Astrocyte (in vitro differentiated cells and primary cell): ENCODE measurements at places on chromosomes 12 and 14. TPM values are rescaled to one million over a fixed set of nuclear protein-coding genes. Genes with fewer than 3 reads are reported as not detected.

The PLXNC1 gene
- total RNA-seq: 5.8 and 6.9 TPM in 2 replicates

The P3H3 gene
- 101 and 123 TPM in 2 replicates for total RNA-seq

The MMP19 gene
- total RNA-seq: 3.6 and 4.7 TPM in 2 replicates

The GPR135 gene
- total RNA-seq: 6.2 and 6.7 TPM in 2 replicates

The CDC42BPB gene
- 116 and 119 TPM in 2 replicates for total RNA-seq

The PGF gene
- 2.5 and 3.5 TPM in 2 replicates for total RNA-seq

DNA sequence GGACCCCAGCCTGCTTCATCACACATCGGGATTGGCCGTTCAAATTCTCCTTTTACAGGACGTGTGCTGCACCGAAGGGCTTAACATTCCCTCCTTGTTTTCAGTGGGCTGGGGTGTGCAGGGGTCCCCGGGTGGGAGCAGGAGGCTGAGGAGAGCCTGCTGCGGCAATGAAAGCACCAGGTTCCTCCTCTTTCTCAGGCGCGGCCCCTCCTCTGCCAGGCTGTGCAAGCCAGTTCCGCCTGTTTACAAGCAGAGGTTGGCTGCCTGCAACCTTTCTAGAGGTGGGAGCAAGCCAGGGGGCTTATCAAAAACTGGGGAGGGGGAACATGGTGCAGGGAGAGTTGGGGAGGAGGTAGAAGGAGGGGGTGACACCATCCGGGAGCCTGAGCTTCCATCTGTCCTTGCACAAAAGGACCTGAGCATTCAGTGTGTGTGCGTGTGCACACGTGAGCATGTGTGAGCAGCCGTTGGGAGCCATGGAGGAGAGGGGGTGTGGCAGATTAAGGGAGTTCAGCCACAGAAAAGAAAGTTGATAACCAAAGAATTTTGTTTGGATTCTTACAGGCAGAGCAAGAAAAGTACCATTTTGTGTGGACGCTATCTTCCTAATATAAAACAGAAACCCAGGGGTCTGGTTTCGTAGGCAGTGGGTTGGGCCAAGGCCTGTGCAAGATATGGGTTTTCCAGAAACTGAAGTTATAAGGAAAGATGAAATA lies 108.8 kb upstream of the RFLNA start:
- H3K4me1 ChIP-seq: peaks cover 10% of the 10 kb centered on the region
- H3K27ac ChIP-seq: no peak overlapping the region
- no peak for DNase-seq
- H3K36me3 ChIP-seq: no peaks in the 10 kb centered on the region
- H3K27me3 ChIP-seq: no peaks in the 10 kb centered on the region

DNA sequence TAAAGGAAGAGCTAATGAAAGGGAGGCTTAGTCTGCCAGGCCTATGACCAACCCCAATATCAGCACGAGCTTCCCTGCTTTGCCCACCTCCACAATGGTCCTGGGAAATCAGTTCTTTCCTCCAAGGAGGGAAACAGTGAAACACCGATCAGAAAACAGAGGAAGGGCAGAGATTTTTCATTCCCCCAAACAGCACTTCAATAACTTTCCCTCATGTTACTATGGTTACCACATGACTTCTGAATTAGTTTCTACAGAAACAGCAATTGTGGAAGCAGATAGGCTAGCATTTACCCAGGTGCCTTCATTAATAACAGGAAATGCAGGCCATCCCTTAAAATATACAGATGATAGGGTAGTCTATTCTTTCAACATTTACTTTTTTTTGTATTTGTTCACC lies 35.9 kb downstream of the TRIM9 start:
- no peak for DNase-seq
- H3K36me3 ChIP-seq: no peaks in the 10 kb centered on the region
- H3K27ac ChIP-seq: no peak overlapping the region
- peaks cover 2% of the 10 kb centered on the region for H3K27me3 ChIP-seq
- H3K4me3 ChIP-seq: no peak overlapping the region

- no peaks in the 10 kb centered on the region for H3K27me3 ChIP-seq
- H3K27ac ChIP-seq: no peak overlapping the region
- H3K36me3 ChIP-seq: no peaks in the 10 kb centered on the region
Measured at GRCh38 chr12:83092606-83093005, 405.9 kb downstream of the TMTC2 start.

- peaks cover 46% of the 10 kb centered on the region for H3K4me1 ChIP-seq
- H3K36me3 ChIP-seq: no peaks in the 10 kb centered on the region
- H3K27me3 ChIP-seq: no peaks in the 10 kb centered on the region
- DNase-seq: peak; percentile 71
- H3K27ac ChIP-seq: peak overlapping the region; percentile 73
- peak overlapping the region; percentile 22 for H3K4me3 ChIP-seq
Measured at GRCh38 chr12:69501154-69501895, 31.1 kb downstream of the FRS2 start.

DNA sequence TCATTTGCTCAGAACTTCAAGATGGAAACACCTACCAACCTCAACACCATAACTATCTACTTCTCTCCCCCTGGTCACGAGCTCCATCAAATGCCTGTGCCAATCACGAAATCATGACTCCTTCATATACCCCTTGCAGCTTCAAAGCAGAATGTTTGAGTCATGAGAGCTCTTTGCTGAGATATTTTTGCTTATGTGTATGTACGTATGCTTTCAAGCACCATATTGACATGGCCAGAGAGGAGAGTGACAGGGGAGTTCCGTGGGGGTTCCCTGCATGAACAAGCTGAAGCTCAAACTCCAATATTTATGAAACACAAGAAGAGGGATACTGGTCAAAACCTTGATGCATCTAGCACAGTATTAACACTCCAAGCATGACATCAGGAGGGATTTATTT lies 374.4 kb downstream of the DPF3 start:
- no peak overlapping the region for H3K27ac ChIP-seq
- no peaks in the 10 kb centered on the region for H3K27me3 ChIP-seq
- H3K4me3 ChIP-seq: no peak overlapping the region
- H3K4me1 ChIP-seq: peaks cover 20% of the 10 kb centered on the region
- no peaks in the 10 kb centered on the region for H3K36me3 ChIP-seq

- no peak overlapping the region for H3K4me3 ChIP-seq
- DNase-seq: peak; percentile 9
- H3K36me3 ChIP-seq: no peaks in the 10 kb centered on the region
- H3K27ac ChIP-seq: no peak overlapping the region
- no peaks in the 10 kb centered on the region for H3K27me3 ChIP-seq
- H3K4me1 ChIP-seq: peaks cover 21% of the 10 kb centered on the region
Measured at GRCh38 chr14:33790996-33791395, 159.9 kb downstream of the EGLN3 start.

DNA sequence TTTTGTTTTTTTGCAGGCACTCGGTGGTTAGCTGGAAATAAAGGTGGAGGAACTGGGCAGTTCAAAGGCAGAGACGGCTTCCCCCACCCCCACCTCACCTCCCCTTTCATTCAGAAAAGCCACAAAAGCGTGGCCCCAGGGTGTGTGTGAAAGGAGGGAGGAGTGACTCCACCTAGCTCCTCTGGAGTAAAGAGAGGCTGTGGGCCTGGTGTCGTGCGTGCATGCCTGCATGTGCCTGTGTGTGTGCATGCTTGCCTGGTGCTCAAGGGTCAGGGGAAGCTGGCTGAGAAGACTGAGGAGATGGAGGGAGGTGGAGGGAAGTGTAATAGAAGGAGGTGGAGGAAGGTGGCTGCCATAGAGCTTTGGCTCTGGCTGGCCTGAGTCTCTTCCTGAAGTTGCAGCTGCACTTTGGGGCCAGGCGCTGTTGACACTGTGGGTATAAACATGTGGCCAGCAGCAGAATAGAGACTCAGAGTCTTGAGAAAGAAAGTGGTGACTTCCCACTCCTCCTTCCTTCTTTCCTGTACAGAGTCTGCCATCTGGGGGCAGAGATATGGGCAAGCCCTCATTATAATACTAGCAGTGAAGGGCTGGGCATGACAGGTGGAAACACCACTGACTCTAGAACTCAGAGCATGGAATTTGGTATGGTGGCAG lies 36.9 kb upstream of the SINHCAF start:
- no peak overlapping the region for H3K27ac ChIP-seq
- peaks cover 2% of the 10 kb centered on the region for H3K27me3 ChIP-seq
- H3K4me3 ChIP-seq: no peak overlapping the region
- H3K4me1 ChIP-seq: peaks cover 3% of the 10 kb centered on the region

DNA sequence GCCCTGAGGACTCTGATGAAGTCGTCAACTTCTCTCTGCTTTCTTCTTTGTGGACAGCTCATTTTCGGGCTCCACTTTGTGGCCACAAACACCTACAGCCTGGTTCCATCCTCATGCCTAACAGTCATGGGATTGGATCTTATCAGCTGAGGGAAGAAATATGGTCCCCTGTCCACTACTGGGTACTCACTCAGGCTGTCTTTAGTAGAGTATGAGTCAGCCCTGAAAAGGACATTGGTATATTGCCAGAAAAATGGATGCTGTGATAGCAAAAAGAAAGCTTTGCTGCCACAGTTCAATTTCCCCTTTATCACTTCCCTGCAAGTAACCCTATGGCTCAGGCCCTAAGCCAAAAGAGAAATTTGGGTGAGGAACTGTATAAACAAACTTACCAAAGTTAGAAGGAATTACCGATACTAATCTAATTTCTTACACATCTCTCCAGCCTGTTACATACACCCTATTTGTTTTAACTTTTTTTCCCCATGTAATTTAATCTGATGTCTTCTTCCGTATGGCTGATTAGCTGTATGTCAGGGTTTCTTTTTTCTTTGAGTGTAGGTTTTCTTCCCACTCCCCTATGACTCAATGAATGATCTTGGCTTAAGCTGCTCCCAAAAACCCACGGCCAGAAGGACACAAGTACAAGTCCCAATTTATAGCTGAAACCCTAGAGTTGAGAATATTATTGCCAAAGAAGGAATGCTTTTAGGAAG lies 29.1 kb downstream of the MTHFD1 start:
- peaks cover 22% of the 10 kb centered on the region for H3K4me1 ChIP-seq
- no peak overlapping the region for H3K27ac ChIP-seq
- H3K36me3 ChIP-seq: peaks cover 17% of the 10 kb centered on the region
- peak; percentile 66 for DNase-seq
- no peak overlapping the region for H3K4me3 ChIP-seq

GRCh38 chr12:20507056-20507455 lies 138.7 kb downstream of the PDE3A start:
- H3K27me3 ChIP-seq: no peaks in the 10 kb centered on the region
- DNase-seq: no peak
- H3K4me3 ChIP-seq: no peak overlapping the region
- peaks cover 3% of the 10 kb centered on the region for H3K4me1 ChIP-seq
- no peaks in the 10 kb centered on the region for H3K36me3 ChIP-seq
- H3K27ac ChIP-seq: no peak overlapping the region

DNA sequence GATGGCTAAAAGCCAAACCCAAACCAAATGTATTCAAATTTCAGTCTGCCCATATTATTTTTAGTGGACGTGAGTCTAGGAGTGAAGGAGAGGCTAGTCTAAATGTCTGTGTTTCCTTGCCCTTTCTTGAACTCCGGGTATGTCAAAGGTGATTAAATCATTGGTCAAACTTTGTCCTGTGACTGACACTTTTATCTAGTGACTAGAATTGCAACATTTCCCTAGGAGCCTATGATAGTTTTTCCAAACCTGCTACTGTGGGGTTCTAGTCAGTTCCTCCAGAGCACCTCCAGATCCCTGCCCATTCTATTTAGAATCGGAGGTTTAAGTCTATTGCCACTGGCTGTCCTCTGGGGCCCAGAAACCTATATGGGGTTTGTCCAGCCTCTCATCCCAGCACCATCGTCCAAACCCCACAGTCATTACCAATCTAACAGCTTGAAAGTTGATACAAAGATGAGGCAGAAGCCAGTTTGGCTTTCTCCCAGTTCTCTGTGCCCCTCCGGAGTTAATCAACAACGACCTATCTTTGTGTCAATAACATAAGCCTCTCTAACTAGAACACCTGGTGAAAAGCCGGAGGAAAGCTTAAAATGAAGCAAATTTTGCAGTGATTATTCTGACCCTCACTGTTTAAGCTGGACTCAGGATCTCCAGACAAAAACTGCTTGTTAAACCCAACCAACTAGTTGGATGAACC lies 306.7 kb downstream of the ZFP36L1 start:
- H3K27me3 ChIP-seq: no peaks in the 10 kb centered on the region
- H3K4me1 ChIP-seq: peaks cover 9% of the 10 kb centered on the region
- DNase-seq: no peak
- H3K36me3 ChIP-seq: no peaks in the 10 kb centered on the region
- no peak overlapping the region for H3K4me3 ChIP-seq

DNA sequence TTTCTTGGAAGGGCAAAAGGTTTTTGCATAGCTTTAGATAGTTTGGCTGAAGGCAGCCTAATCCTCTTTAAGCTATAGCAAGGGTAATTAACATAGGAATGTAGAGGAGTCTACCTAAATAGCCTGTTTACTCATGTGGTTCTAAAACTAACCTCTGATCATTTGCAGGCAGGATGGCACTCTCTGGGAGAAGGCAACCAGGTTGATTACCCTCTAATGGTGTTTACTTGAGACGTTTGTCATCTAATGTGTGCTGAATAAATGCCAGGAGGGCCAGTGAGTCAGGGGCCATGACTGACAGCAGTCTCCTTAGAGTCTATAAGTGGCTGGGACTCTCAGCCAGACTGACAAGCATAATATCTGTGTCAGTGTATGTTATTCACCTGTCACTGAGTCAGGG lies 286.4 kb downstream of the PCNX1 start:
- H3K27ac ChIP-seq: no peak overlapping the region
- H3K4me1 ChIP-seq: no peaks in the 10 kb centered on the region
- DNase-seq: no peak
- no peaks in the 10 kb centered on the region for H3K27me3 ChIP-seq
- no peaks in the 10 kb centered on the region for H3K36me3 ChIP-seq
- no peak overlapping the region for H3K4me3 ChIP-seq

DNA sequence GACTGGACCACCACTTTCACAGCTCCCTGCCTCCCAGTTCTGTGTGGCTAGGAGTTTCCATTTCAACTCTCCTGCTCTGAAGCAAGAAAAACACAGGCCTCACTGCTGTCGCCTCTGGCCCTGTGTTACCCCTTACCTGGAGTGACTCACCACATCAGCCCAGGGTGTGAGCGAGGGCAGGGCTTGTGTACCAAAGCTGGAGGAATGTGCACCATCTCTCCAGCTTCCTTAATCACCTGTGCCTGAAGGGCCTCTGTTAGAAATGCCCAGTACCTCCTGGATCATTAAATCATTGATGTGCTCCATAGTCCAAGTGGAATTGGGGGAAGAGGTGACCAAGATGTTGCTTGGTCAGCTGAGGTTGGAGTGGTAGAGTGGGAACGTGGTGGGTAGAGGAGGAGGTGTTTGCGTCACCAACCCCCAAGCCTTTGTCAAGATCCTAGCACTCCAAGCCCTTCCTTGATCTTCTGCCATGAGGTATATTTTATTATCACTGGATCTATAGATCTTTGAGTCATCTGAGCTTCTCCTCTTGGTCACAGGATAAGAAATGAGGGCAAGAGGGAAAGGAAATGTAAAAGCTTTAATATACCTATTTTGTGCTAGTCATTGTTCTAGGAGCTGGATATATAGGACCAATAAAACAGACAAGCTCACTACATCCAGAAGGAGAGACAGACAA lies 51.3 kb downstream of the SSPN start:
- no peaks in the 10 kb centered on the region for H3K27me3 ChIP-seq
- no peak overlapping the region for H3K27ac ChIP-seq
- no peaks in the 10 kb centered on the region for H3K4me1 ChIP-seq
- no peak for DNase-seq

DNA sequence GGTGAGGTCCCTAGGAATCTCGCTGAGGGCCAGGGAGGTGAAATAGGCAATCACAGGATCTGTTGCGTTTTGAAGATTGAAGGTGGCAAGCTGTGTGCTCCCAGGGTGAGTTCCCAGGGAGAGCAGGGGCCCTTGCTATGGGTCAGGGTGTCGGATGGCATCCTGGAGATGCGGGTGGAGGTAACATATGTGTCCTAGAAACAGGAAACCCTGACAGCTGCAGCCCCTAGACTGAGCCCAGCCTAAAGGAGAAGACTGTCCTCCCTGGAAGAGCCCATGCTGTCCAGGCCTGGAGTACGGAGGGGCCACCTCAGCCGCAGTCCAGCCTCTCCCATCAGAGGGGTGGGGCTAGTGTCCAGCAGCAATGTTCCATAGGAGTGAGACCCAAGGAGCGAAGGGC lies 194.2 kb downstream of the NTF3 start:
- H3K36me3 ChIP-seq: no peaks in the 10 kb centered on the region
- H3K4me3 ChIP-seq: no peak overlapping the region
- H3K4me1 ChIP-seq: no peaks in the 10 kb centered on the region
- no peak overlapping the region for H3K27ac ChIP-seq
- no peaks in the 10 kb centered on the region for H3K27me3 ChIP-seq
